ENCODE measurements at places on chromosomes 1 and 21. TPM values are rescaled to one million over a fixed set of nuclear protein-coding genes. Genes with fewer than 3 reads are reported as not detected.

The LRRC8D gene
- total RNA-seq, result 23.6 TPM

The AMY1A gene
- total RNA-seq, result not detected

The S100A5 gene
- total RNA-seq, result 1.8 TPM

The RIIAD1 gene
- total RNA-seq, result not detected

The HES3 gene
- not detected for total RNA-seq

The NCAM2 gene
- not detected for total RNA-seq

The SPRR3 gene
- total RNA-seq, result not detected

The CHRM3 gene
- total RNA-seq, result 1.3 TPM

The BTBD8 gene
- total RNA-seq, result 1.9 TPM

The FCER1A gene
- 1.5 TPM for total RNA-seq

The NENF gene
- total RNA-seq, result 17.0 TPM

The CTSS gene
- total RNA-seq, result 114 TPM

The ANGPTL1 gene
- not detected for total RNA-seq

The SMIM11 gene
- total RNA-seq, result 5.6 TPM

The TFF1 gene
- not detected for total RNA-seq

The FMO2 gene
- total RNA-seq, result not detected

The POU3F1 gene
- 1.7 TPM for total RNA-seq

The HSF2BP gene
- total RNA-seq, result 0.35 TPM

The MEX3A gene
- total RNA-seq, result not detected

The SH2D1B gene
- not detected for total RNA-seq

The DNASE2B gene
- total RNA-seq, result not detected

The SPRR2F gene
- total RNA-seq, result not detected

The MMEL1 gene
- total RNA-seq, result 0.79 TPM

The LHX8 gene
- not detected for total RNA-seq

The SFN gene
- 1.3 TPM for total RNA-seq

The MROH7 gene
- not detected for total RNA-seq

The CLCA2 gene
- not detected for total RNA-seq
